Stimulated activated CD4-positive, alpha-beta T cell treated with anti-CD3 and anti-CD28 coated beads, Interleukin-2, amount 100 ng/mL, for 24 hours (primary cell): ENCODE measurements at places on chromosomes 2 and 18.

DNA sequence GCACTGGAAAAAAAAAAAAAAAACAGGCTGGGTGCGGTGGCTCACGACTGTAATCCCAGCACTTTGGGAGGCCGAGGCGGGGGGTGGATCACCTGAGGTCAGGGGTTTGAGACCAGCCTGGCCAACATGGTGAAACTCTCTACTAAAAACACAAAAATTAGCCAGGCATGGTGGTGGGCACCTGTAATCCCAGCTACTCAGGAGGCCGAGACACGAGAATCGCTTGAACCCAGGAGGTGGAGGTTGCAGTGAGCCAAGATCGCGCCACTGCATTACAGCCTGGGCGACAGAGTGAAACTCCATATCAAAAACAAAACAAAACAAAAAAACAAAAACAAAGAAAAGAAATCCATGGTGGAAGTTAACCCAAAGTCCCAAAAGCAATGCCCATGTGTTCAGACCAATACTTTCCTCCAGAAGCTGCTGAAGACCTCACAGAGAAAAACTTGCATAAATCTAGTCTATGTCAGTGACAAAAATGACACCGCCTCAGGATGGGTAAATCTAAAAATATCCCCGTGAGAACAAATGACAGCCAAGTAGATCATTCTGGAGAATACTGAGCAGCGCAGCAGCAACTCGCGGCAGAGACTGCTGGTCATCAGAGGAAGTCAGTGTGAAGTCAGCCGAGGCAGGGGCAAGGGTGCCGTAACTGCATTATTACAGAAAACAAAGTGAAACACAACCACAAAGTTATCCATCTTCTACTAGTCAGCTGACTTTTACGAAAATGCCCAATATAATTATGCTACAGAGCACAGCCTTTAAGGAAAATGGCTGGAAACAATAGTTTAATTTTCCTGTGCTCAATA lies 41.0 kb downstream of the LPIN2 start:
- peak; percentile 65 for DNase-seq

- DNase-seq: no peak
These were observed 552.9 kb upstream of the TNP1 start for GRCh38 chr2:217412721-217413120.

DNA sequence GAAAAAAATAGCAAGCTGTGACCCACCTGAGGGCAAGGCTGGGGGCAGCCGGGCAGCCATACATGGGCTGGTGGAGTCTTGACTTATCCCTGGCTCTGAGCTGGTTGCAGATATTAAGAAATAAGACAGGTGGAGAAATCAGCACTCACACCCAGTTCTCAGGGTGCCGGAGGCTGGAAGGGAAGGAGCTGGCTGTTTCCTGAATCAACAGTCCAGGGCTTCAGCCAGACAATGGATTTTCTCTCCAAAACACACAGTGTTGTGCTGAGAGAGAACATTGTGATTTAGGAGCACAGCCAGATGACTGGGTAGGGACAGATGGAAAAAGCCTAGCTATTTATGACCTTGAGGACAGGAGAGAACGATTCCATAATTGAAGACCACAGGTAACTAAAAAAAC lies 208.8 kb downstream of the LDLRAD4 start:
- no peak for DNase-seq

DNA sequence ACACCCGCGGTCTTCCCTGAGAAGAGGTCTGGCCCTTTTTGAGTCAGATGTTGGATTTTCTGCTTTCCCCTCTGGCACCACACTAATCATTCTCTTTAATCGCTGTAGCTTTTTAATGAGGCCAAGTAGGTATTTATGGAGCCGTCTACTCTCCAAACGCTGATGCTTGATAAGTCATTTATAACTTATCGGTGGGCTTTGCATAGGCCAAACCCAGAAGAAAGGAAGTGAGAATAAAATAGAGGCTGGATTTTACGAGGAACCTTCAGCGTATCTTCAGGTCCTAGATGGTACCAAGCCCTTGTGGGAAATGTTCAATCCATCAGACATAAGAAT lies 142.5 kb upstream of the CTAGE1 start:
- DNase-seq: no peak

- peak; percentile 74 for DNase-seq
These were observed 125.9 kb downstream of the MAP4K4 start for GRCh38 chr2:101823347-101823791.

GRCh38 chr2:238565031-238565430 lies 138.3 kb downstream of the ASB1 start:
- DNase-seq: no peak

DNA sequence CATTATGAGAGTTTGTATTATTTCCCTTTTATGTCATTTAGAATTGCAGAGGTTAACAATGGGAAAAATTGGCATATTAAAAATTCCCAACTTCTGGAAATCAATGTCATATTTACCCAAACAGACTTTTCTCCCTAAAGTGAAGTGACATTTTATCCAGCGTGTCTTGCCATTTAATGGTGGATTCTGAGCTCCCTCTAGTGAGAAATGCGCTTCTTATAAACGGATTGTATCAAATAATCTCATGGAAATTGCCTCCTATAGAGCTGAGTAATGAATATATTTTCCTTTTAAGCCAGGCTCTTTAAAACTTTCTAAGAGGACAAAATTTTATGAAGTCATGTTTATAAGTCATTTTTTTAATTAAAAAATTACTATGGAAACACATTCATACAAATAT lies 5.7 kb upstream of the GCFC2 start:
- DNase-seq: no peak

GRCh38 chr18:22678486-22678885 lies 254.6 kb upstream of the RBBP8 start:
- DNase-seq: no peak

DNA sequence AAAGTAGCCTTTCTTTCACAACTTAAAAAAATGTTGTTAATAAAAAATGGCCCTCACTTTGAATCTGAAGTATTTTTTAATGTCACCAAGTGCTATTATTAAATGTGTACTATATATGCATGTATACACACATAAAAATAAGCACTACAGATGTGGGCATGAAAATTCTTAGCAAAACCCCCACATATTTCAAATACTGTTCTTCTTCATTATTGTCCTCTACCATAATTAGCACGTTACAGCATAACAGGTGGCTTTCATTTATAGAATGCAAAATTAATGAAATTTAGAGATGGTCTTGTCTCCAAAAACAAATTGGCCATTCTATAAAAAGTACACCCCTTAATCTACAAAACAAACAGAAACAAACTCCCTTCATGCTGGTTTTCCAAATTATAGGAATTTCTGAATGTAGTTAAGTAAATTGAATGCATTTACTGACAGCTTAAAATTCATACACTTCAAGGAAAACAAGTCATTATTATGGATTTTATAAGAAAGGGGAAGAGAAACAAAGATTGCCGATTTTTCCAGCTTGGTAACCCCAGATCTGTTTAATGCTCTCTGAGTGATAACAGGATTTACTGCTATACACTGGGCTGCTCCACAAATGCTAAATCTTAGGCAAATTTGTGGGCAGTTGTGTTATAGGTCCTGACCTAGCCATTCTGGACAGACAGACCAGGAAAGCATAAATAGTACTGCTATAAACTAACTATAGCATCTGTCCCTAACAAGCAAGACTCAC lies 67.2 kb downstream of the SPRED2 start:
- no peak for DNase-seq

GRCh38 chr2:239661334-239662312 lies 260.8 kb upstream of the HDAC4 start:
- DNase-seq: no peak

- no peak for DNase-seq
These were observed 59.6 kb downstream of the FEZ2 start for GRCh38 chr2:36538335-36538734.

DNA sequence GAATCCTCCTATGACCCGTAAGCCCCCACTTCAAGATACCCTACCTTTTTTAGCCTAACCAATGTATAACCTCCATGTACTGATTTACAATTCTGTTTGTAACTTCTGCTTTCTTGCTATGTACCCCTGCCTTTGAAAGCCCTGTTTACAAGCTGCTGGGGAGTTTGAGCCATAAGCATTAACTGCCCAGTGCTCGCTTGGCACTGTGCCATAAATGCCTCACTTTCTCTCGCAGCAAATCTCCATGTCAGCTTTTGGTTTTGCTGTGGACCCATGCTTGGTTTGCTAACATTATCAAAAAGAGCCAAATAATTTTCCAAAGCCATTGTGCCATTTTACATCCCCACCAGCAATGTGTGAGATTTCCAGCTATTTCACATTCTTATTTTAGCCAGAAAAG lies 51.8 kb downstream of the TEX51 start:
- DNase-seq: no peak

DNA sequence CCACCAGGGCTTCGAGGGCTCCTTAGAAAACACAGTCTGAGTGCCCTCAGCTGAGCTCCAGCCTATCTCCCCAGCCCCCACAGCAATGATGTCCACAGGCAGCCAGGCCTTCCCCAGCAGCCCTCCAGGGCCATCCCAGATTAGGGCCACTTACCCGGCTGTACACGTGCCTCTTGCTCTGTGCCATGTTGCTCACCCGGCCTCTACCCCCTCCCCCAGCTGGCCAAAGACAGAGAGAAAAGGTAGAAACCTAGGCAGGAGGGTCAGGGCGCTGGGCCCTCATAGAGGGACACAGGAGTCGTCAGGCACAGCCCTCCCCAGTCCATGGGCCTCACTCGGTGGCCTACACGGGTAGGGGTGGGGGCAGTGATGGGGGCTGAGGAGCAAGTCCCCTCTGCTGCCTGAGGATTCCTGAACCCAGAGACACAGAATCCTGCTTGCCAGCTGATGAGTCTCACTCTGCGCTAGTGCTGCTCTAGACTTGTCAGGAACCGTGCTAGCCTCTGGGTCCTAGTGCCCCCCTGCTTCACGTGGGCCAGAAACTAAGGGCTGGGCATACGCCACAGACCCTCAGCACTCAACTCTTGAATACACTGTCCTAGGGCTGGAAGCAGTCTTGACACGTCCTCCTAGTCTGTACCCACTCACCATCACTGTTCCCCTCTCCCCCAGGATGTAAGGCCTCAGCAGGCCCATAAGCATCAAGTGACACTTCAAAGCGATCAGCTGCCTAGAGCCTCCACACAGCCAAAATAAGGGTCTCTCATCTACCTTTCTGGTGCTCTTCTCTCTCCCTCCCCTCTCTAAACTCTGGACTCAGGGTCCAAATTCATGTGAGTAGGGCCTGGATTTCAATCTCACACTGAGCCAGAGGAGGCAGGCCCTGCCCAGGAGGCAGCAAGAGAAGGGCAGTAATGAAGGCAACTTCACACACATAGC lies at the start of gene DCTN1:
DCTN1 (minus strand) TSS at position 461 of the 939 bp plus-strand sequence; CDS start at position 187, 274 bp downstream.
- DNase-seq: peak; percentile 21
